ENCODE measurements at places on chromosomes 5 and 9.

DNA sequence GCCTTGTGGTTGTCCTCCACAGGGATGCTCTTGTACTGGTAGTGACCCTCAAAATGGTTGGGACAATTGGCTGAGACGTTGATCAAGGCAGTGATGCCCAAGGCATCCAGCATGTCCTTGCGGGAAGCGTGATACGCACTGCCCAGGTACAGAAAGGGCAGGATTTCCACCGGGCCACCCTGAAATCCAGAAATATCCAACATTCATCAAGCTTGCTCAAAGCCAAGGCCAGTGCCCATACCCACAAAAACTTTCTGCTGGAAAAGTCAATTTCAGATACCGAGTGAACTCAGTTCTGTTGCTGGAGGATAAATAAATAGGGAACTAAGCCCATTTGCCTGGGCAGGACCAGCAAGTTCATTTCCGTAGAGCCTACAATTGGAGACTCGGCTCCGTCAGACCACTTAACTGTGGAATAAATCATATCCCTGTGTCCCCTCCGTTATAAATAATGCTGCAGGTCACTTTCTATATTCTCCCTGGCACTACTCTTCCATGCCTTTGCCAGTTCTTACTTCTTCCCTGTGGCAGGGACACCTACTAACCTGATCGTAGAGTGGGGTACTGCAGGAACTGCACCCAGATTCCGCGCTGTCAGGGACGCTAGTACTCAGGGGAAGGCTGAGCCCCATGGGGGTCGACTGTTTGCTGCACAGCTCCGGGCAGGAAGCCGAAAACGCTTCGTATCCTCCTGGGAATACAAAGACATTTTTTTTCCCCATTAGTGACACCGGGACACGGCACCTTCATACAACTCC is 1.2 kb downstream of the DUSP1 start:
- peak; percentile 48 for DNase-seq

GRCh38 chr9:2086971-2087370 is 71.8 kb downstream of the SMARCA2 start:
- DNase-seq: no peak

DNA sequence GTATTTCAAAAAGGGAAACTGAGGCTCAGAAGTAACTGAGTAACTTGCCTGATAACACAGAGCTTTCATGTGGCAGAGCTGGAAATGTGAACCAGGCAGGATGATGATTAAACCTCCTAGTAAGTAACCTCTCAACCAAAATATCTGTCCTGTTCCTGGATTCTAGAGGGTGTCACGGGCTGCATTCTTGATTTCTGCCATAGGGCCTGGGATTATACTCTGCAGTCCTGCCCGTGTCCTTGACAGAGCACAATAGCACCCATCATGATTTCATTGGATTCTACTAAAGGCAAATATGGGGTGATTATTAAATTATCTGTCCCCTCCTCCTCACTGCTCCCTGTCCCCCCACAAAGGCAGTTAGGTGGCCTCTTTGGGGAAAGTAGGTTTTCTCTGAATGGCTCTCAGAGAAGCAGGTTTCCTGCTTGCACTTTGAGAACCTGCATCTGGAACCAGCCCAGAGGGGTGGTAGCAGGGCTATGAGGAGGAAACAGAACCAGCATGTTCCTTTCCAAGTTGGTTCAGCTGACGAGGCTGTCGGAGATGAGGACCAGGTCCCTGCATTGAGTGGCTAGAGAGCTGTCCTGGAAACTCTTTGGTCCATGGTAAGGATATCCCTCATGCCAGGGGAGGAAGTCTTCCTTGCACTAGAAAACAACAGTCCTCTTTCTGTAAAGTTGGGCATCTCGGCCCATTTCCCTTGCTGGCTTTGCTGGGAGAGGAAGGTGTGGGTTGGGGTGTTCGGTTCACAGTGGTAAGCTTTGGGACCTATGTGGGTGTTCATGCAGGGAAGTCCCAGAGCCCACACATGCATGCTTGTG is 36.6 kb downstream of the PPARGC1B start:
- no peak for DNase-seq

DNA sequence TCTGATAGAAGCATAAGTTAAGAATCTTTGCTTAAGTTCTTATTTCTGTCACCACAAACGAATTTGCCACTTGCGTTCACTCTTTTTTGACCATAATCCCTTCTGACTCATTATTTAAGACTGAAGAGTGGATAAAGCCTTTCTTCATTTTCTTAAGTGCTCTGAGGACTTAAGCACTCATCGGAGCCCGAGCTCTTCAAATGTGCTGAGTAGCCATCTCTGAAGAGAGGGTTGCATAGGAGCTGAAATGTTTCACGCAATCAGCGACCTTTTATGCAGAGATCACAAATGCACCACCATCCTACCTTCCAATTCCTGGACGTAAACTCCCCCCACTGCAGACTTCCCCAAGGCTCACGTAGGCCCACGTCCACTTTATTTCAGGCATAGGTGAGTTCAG is 699.2 kb downstream of the IRX1 start:
- DNase-seq: no peak

GRCh38 chr5:141934099-141934844 is 10.6 kb downstream of the DELE1 start:
- DNase-seq: no peak

DNA sequence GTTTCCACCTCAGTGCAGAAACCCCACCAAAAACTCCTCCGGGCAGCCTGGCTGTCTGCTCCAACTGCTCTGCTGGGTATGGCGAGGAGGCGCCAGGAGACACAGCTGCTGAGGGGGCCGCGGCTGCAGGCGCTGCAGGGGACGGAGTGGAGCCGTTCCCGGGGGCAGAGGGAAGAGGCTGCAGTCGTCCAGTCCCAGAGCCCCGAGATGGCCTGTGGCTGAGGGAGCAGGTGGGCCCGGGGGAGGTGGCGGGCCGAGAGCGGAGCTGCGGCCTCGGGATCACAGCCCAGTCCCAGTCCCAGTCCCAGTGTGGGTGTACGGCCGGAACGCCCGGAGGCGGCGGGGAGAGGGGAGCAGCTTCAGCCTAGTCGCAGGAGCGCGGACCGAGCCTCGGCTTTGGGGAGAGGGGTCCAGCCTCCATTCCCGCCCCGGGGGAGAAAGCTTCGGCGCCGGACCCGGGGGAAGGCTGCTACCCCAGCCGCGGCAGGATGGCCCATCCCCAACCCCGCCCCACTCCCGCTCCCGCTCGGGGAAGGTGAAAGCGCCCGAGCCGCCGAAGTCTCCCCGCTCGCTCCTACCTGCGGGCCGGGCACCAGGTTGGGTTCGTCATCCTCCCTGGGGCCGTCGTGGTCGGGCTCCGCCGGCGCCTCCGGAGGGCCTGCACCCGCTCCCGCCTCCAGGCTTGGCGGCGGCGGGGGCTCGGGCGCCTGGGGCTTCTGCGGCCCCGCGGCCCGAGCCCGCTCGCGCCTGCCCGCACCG is 513 bp downstream of the FAM193B start:
- DNase-seq: no peak
